ENCODE measurements at places on chromosomes 12 and 14.

GRCh38 chr14:103576371-103577024 lies 13.7 kb downstream of the COA8 start:
- no peak for DNase-seq

DNA sequence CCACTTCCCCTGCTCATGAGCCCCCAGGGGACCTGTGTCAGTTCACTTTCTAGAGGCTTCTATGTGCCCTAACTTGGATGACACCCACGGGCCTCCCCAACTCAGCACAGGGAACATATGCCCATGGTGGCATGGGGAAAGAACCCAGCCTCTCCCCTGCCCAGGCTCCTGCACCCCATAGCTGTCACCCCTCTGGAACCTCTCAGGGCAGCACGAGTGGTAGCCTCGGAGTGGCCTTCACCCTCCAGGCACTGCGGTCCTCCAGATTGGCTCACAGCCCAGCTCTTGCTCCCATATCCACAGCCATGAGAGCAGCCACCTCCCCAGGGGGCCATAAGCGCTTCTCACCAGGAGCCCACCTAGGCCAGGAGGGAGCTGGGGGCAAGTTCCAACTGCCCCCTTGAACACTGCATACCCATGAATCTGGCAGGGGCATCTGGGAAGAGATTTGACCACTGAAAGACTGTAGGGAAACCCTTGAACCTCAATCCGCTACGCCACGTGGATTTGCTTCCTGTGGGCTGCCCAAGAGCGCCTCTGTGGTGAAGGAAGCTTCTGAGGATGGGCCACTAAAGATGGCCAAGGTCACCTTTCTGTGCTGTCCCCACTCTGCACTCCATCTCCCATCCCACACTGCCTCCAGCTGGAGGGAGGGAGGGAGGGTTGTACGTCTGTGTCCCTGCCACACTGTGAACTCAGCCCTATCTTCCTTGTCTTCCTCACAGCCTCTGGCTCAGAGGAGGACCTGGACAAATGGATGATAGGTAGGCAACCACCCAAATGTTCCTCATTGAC lies 11.9 kb downstream of the PLD4 start:
- no peak for DNase-seq

DNA sequence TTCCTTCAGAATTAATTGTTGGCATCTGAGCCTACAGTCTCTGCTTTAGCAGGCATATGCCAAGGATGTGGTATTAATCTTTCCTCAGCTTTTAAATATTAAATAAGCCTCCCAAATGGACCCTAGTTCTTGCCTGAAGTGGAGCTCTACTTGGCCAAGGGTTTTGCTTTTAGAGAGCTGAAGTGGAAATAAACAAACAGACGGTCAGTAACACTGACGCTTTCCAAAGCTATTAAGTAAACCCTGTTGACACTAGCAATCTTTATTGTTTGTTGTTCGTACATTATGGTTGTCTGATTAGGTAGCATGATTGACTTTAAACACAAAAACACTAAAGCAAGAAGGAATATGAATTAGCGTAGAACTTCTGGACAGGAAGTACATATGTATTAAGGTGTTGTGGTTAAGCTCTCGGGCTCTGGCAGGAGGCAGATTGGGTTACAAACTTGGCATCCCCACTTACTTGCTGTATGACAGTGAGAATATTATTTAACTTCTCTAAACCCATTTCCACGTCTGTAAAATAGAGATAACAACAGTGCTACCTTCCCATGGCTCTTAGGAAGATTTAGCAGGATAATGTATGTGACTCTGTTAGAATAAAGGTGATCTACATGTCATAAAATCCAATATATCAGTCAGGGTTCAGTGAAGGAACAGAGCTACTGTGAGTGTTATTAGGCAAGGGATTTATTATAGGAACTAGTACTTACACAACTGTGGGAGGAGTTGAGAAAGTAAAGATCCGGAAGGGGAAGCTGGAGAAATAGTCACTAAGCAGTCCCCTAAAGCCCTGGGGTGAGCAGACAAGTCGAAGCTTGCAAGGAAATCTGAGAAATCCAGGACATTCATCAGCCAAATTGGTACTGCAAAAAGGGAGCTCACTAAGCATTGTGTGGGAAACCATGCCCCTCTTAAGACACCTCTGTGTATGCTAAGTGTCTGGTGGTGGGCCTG lies 92.2 kb upstream of the ATF7IP start:
- peak; percentile 21 for DNase-seq

- DNase-seq, result no peak
Measured at GRCh38 chr14:50366115-50366514, 30.6 kb downstream of the CDKL1 start.

GRCh38 chr12:3632754-3633153 lies 120.2 kb downstream of the CRACR2A start:
- DNase-seq, result no peak

DNA sequence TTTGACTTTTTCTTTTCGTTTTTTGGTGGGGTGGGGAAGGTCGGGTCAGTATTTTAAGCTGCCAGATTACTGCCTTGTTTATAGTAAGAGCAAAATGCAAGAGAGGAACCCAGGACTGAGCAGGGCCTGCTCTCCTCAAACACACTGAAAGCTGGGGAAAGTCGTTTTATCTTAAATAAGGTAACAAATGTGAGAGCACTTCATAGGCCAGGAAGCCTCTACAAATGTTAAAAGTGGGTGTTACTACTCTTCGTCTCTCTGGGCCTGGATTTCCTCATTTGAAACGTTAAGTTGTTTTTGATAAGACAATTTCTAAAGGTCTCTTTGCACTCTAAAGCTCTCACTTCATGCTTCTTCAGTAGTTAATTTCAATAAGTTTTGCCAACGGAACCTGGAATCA lies 33.8 kb downstream of the PLEKHG7 start:
- no peak for DNase-seq

- no peak for DNase-seq
Measured at GRCh38 chr12:24901576-24902461, 47.1 kb downstream of the BCAT1 start.

GRCh38 chr12:6458281-6459003 lies 6.6 kb downstream of the TAPBPL start:
- no peak for DNase-seq

GRCh38 chr14:76917158-76917596 lies 91.0 kb downstream of the LRRC74A start:
- DNase-seq, result no peak
